ENCODE measurements at places on chromosomes 2 and 18.
A peak's percentile ranks its signal among the peaks of the same experiment; 100 is the strongest.

DNA sequence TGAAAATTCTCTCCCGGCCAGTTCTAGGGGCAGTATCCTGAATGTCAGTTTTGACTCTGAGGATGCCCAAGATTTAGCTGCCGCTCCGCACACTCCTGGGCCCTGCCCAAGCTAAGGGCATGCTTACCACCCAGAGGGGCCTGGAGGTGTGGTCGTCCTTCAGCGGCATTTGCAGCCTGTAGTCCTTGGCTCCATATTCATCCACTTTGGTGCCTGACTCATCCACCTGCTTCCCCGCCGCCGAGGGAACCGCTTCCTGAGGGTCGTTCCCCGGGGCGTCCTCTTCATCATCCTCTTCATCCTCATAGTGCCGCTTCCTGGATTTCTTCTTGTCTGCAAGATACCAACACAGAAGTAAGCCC, 577 bp downstream of the ERCC3 start:
- peak; percentile 26 for DNase-seq

DNA sequence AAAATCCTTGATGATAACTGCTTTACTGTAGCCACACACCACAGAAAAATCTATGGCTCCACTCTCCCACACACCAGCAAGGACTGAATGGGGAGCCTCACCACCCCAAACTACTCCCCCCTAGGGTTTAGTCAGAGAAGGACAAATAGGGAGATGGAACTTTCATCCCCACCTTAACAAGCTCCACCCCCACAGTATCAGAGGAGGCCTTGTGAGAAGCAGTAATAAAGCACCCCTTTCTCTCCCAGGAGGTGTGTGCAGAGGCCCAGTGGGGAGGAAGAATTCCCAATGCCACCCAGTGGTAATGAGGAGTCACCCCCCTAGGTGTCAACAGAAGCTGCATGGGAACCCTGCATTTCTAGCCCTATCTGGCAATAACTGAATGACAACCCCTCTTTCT, 224.9 kb downstream of the TNS1 start:
- DNase-seq, result no peak

DNA sequence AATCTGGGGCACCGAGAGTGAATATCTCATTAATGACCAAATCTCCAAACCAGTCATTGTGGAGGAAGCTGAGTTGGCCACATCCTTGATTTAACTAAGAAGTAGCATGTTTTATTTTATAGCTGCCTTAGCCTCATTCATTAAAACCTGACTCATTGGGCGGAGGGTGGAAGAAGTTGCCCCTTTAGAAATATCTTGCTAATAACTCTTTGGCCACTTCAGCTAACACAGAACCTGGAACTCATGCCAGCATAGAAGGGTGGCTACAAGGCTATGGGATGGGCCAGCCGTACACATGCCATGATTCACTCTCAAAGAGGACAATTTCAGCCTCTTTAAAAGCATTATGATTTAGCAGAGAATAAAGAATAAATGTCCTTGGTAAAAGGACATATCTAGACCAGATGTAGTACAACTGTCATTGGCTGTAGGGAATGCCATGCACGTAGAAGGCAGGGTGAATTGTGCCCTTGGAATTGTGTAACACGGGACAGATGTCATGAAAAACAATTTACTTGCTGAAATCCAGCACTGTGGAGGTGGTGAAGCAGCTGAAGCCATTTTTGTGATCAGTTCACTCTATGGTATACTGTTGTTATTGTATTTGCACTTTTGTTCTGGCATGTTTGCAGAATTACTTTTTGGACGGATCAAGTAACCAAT, 330.0 kb downstream of the PLCL1 start:
- no peak for DNase-seq

DNA sequence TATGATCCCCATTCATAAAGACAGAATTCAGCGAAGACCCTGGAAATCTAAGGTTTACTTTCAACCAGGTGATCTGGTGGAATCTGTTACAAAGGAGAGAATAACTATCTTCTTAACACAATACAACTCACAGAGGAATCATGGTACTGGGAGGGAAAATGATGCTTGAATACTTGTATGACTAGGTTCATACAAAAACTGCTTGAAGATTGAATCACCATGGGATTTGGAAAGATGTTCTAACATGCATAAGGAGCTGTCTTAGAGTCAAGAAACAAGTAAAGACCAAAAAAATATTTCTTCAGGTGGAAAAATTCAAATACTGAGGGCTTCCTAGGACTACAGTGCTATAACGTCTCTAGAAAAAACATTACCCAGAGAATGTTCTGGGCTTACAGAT, 32.2 kb downstream of the COL5A2 start:
- DNase-seq, result no peak

DNA sequence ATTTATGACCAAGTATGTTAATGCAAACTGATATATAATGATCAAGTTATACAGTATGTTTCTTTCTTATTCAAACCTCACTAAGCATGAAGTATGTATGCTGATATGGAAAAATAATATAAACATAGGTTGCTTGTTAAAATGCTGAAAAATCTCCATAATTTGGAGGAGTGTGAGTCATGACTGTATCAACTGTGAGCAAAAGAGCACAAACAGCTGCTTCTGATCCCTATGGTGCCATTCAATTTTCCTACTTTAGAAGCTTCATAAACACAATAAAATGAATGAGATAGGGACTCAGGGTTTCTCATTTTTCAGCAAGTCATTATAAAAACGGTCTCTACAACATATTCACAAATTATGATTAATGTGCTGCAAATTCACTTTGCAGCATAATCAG, 129.9 kb upstream of the TFPI start:
- DNase-seq, result no peak

GRCh38 chr2:119136093-119136492, 22.5 kb downstream of the C1QL2 start:
- no peak for DNase-seq

DNA sequence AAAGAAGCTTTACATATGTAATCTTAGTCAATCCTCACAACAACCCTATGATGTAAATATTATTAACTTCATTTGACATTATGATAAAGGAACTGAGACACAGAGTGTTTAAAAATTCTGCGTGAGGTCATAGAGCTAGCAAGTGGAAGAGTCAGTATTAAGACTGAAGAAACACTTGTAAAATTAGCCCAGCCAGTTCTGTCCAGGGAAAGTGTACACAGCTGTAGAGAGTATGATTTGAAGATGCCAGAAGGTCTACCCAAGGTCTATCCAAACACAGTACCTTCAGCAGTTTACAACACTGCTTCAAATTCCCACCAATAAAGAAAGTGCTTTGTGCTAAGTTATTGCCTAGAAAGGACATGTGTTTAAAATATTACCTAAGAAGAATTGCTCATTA, 51.7 kb upstream of the ITPRID2 start:
- DNase-seq, result no peak

GRCh38 chr2:172919732-172920131, 155.9 kb upstream of the MAP3K20 start:
- no peak for DNase-seq

DNA sequence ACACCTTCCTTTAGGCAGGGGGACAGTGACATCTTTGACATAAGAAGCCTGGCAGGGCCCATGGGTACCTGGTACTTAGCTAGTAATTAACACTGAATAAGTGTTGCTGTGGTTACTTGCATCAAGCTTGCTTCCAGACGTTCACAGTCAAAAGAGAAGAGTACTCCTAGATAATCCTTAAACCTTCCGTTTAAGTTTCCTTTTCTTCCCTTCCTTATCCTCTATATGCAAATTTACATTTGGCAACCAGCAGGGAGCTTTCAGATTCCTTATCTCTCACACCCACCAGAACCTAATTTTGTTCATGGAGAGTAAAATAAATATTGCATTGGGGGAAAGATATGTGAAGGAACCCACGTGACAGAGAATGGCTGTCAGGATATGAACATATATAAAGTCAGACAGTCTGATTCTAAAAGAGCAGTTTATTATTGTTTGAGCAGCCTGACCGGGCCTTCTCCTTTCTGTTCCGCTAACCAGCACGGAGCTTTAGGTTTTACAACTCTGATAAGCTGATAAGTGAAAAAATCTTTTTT, 7.8 kb upstream of the RAB31 start:
- DNase-seq, result no peak

DNA sequence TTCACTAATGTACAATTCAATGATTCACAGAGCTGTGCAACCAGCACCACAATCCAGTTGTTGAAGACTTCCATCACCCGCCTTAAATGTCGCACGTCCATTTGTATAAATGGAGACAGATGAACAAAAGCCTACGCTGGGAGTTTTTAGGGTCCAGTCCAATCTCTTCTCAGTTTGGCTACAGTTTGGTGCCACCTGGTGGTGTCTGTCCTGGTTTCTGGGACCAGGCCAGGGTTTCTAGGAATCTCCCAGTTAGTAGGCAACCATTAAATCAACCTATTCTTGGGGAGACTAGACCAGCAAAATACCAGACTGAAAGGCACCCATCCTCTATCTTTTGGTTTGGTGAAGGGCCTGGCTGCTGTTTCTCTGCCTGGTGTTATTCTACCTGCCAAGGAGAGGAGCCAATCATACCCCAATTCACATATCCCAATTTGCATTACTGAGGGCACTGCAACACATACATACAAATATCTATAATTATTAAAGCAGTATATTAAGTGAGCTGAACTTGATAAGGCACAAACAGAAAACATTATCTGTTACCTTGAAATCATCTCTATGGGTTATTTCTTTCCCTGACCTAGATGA, 3.2 kb upstream of the DDX1 start:
- DNase-seq, result peak; percentile 41

DNA sequence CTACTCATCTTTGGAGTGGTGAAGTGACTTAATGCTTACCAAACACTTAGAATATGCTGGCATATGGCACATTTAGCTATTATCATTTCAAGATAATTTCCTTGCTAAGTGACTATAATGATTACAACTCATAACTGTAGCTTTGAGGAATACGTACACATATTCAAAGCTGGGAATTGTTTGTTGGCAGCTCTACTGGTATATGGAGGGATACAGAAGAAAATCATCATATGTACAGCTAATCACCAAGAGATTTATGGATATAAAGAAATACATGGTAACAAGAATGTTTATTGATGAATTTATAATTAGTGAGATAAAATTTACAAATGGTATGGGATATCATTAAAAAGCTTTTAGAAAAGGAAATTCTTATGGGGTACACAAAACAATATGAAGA, 207.2 kb downstream of the GALNT13 start:
- DNase-seq, result no peak

DNA sequence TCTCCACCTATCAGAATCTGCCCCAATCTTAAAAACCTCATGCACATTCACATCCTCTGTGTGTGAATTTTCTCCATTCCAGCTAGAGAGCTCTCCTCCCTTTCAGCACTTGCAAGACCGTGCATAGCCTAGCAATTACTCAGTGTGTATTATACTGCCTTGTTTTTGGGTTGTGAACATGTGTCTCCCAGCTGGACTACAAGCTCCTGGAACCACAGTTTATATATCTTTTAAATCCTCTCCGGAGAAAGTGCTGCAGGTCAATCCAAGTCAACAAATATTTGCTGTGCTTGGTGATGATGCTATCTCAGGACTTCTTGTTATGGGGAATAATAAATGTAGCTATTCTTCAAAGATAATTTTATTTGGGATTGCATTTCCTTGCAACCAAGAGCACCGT, 58.2 kb upstream of the MEX3C start:
- no peak for DNase-seq

DNA sequence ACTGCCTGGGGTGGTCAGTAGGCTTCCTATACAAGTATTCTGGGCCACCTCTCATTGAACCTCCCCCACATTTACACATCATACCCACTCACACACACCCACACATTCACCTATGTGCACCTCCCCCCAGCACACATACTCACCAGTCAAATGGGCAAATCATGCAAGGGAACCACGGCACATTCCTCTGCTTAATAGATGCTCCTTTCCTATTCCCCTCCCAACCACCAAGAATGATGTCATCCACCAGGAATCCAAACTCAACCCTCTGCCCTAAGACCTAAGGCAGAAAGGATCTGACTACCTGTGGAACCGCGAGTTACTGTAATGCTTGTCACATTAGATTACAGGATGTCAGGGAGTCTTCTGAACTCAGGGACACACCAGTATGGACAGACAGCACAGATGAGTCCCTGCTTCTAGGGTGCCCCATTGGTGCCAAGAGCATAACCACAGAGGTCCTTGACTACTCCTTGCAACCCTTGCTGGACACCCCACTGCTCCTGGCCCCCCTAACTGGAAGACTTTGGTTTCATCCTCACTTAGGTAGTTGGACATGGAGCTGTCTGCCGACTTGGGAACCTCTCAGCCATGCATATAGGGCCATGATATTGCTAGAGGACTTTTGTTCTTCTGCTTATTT, 21.5 kb upstream of the CAB39 start:
- DNase-seq, result no peak

DNA sequence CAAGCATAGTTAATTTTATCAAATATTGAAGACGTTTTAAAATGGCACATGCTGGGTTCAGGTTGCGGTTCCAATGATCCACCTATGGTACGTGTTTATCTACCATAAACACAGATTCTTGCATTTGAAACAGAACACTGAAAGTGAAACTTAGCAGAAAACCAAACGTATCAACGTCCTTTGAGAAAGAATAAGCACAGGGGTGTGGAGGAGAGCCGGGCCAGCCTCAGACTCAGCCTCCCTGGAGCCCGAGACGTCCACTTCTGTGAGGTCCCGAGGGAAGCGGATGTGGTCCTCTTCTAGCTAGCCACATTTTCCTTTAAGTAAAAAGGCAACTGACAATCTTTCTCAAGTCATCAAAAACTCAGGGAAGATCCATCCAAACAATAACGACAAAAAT, 195.9 kb downstream of the RTP5 start:
- DNase-seq, result no peak

DNA sequence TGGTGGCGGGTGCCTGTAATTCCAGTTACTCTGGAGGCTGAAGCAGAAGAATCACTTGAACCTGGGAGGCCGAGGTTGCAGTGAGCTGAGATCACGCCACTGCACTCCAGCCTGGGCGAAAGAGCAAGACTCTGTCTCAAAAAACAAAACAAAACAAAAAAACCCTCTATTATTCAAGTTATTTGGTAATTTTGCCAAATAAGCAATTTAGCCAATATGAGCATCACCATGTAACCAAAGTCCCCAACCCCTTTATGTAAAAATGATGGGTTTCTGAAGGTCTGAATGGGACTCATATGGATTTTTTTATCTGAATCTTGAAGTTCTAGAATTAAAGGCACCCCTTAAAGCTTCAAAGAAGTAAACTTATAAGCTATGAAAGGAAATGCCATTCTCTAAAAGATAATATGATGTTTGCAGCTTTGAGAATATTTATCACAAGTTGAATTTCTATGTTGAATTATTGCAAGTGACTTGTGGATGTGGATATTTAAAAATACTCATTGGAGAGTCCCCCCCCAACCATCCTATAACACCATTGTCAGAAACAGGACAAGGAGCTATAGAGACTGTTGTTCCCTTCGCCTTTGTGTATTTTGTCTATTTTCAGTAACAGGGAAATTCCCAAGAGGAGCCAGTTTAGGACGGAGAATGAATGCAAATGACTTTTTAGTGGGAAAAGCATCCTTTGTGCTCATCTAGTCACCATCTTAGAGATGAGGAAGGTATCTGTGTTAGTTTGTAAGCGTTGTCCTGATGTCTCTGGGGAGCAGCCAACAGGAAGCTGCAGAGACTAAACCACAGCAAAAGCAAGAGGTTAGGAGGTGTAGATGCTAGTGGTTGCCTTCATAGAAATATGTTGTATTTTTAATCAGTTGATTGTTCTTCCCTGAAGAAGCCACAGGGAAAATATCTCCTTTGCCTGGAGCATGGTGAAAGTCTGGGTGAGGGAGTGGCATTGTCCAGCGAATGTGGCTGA, 68.3 kb downstream of the TET3 start:
- no peak for DNase-seq

Data from activated T-cell treated with anti-CD3 and anti-CD28 coated beads, Interleukin-2, amount 50 U/mL, for 72 hours (primary cell).